Midbrain (tissue), 1 donor: ENCODE measurements at places on chromosomes 2 and 18.

DNA sequence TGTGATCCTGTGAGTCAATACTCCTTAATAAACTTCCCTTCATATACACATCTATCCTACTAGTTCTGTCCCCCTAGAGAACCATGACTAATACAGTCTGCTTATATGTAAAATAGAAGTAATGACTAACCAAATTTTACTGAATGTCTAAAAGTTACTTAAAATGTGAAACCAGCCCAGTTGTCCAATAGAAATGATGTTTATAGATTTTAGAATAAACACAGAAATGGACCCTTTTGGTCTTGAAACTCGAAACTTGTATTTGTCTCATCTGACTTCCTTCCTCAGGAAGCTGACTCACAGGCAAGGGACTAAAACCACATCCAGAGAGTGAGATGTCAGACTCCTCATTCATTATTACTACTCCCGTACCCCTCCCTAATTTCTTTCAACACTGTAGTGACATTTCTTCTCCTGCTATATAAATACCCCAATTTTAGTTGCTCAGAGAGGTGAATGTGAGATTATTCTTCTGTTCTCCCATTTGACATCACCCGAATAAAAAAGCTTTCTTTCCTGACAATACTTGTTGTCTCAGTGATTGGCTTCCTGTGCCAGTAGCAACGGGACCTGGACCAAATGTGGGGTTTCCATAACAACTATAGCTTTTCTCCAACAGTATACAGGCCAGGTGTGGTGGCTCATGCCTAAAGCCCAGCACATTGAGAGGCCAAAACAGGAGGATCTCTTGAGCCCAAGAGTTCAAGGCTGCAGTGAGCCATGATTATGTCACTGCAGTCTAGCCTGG, 486.0 kb downstream of the ERBB4 start:
- no peak for DNase-seq

- DNase-seq = no peak
Observed at GRCh38 chr2:37849911-37850310, 75.2 kb upstream of the RMDN2 start.

DNA sequence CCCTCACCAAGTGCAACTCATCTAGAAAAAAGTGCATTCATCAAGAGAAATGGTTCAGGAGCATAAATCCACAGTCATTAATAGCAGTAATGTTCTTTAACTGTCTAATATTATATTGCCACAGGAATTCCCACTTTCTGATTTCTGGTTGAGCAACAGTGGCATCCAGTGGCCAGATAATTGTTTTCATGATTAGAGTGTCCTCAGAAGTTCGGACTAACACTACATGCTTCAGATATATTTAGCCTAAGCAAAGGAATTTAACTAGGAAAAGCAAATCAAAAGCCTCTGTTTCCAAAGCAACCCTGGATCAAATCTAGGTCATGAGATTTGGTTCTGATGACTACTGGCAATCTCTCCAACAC, 9.8 kb upstream of the ERBB4 start:
- DNase-seq = peak; percentile 73

- no peak for DNase-seq
Observed at GRCh38 chr2:139031722-139032121, 251.5 kb upstream of the NXPH2 start.

DNA sequence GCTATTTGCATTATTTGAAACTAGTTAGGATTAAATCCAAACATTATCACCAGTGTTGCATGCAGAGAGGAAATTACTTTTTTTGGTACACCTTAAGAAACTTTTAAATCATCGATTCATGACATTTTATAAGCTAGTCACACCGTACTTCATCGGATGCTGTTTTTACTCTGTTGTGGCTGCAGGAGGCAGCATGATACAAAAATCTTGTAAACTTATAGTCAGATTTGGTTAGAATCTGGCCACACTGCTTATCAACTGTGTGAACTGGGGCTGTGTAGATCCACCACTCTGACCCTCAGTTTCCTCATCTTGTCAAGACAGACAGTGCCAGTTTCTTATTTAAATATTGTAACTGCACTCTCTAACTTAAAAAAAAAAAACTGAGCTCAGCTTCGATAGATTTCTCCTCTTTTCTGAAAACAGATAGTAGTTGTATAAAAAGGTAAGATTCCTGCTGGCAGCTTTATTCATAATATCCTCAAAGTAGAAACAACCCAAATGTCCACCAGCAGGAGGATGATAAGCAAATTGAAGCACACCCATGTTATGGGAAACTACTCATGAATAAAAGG, 77.8 kb downstream of the RAPGEF4 start:
- DNase-seq = no peak

DNA sequence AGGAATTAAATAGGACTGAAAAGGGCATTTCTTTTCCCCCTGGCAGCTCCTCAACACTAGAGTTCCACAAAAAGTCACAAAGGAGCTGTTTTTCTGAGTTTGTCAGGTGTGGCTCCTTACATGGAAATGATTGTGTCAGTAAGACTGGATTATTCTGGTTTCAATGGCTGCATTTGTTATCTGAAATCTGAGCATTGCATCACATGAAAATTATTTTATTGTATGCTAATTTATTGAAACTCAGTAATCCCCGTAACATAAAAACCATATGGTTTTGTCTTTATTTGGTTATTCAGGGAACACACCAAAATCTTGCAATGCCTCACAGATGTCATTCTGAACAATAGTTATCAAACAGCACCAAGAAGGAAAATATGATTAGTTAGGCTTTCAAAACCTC, 439.7 kb upstream of the TNP1 start:
- DNase-seq = no peak

DNA sequence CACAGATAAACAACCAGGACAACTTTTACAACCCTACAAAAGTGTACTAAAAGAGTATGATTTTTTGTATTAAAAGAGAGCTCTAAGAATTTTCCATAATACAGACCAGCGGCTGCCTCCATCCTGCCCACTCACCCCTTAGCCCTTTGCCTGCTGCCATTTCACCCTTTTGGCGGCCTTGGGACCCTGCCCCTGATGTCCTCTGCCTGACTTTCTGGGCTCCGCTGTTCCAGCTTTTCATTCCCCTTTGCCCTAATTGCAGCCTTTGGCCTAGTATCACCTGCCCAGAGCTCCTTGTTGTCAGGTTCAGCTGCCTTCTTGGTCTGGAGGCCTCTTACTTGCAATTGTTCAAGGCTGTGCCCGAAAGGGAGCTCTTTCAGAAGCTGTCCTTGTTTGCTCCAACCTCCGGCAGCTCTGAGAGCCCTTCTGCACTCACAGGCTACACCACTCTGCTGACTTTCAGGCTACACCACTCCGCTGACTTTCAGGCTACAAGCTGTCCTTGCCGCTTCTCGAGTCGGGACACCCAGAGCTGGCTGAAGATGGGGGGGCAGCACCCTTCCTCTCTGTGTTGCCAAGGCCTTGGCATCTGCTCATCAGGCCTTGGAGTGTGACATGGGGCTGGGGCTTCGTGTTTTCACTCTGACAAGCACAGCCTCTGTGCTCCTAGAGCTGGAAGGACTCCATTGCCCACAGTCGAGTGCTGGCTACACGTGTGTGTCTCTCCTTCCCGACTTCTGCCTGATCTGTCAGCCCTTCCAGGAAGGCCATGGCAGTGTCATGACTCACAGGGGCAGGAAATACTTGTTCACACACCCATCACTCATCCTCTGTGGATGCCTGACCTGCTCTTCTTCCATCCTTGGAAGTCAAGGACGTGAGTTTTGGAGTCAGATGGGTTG, 43.1 kb upstream of the HDAC4 start:
- peak; percentile 29 for DNase-seq

- no peak for DNase-seq
Observed at GRCh38 chr2:6053743-6054142, 361.6 kb downstream of the SOX11 start.

DNA sequence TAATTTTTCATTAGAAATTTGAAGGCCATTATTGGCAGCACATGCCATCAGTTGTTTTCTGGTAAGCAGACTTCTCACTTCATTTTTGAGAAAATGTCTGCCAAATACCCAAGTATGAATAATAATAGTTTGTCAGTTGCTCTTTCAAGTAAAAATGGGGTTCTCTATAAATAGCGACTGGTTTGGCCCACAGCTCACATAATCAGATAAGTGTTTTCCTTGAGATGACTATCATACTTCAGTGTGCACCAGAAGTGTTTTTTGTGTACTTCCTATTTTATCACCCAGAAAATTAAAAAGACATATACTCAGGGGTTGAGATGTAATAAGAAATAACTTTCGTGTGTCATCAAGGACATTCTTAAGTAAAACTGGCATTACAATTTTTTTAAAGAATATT, 147.1 kb downstream of the PHLPP1 start:
- DNase-seq = no peak

- DNase-seq = no peak
Observed at GRCh38 chr2:217662984-217663602, 339.7 kb downstream of the TNS1 start.

DNA sequence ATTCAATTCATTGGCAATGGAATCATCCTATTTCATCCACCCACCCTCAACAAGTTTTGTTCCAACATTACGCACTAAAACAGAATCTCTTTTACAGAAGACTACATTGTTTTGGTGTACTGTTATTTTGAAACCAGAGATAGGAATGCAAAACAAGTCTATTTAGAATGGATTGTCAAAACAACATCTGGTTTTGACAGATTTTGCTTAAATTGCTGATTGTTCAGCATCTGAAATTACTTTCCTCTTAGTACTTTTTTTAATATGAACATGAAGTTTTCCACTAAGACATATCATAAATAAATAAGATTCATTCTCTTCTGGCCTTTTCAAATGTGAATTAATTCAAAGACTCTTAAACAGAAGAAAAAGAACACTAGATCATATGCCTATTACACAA, 323.9 kb upstream of the TFPI start:
- no peak for DNase-seq

GRCh38 chr18:63590373-63590772, 3.2 kb downstream of the SERPINB13 start:
- DNase-seq = no peak

DNA sequence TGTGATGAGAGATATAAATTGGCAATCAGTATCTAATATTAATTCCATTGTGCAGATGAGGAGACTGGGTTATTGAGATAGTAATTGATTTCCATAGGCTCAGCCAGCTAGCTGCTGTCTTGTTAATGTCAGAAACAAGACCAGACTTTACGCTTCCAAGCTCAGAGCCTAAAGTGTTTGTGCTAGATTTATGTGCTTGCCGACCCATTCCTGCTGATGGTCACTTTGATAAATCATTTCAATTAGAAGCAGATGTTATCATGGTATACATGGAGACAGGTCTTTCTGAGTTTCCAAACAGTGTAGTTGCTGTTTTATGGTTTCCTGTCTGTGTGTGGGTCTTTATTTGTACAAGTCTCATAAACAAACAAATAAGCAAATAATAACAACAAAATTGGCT, 92.8 kb downstream of the AQP4 start:
- no peak for DNase-seq

- no peak for DNase-seq
Observed at GRCh38 chr2:40123326-40123725, 328.6 kb downstream of the SLC8A1 start.

DNA sequence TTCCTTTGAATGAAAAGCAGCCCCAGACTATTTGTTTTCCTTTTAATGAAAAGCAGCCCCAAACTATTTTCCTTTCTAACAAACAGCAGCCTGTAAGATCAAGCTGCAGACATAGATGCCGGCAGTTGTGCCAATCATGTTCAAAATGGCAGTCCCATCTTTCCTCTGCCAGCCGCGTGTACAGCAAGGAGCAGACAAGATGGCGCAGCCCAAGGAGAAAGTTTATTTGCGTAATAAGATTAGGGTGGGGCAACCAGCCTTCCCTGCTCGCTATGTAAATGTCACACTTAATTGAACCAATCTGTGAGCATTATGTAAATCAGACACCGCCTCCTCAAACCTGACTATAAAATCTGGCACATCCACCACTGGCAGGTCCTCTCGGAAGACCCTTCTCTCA, 226.0 kb downstream of the TGIF1 start:
- DNase-seq = no peak

DNA sequence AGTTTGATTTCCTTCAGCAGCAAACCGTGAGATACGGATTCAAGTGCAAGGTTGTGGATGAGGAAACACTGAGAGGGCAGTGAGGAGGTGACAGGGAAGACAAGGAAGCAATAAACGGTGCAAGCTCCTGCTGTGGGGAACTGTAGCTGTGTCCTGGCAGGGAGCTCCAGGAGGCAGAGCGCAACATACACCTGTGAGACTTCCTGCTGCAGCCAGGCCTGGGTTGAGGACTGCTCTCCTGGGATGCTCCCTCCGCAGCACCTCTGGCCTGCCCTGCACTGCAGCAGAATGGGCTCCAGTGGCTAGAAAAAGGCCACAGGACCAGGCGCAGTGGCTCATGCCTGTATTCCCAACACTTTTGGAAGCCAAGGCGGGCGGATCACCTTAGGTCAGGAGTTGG, 85.5 kb downstream of the MRO start:
- no peak for DNase-seq

- no peak for DNase-seq
Observed at GRCh38 chr2:236238751-236239150, 25.5 kb downstream of the ASB18 start.
